ENCODE measurements at places on chromosomes 5 and 9.
A peak's percentile ranks its signal among the peaks of the same experiment; 100 is the strongest.

DNA sequence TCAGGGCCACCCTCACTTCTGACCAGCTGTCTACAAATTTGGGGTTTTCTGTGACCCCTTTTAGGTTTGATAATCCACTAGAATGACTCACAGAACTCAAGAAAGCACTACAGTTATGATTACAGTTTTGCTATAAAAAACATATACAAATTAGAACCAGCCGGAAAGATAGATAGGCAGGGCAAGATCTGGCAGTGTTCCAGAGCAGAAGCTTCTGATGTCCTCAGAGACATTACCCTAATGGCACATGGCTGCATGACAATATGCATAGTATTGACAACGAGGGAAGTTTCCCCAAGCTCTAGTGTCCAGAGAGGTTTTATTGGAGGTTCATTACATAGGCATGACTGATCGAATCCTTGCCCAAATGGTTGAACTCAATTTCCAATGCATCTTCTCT, 158.1 kb downstream of the RAB3C start:
- DNase-seq, result no peak

- no peak for DNase-seq
Measured at GRCh38 chr9:136133959-136134484, 15.3 kb upstream of the TMEM250 start.

DNA sequence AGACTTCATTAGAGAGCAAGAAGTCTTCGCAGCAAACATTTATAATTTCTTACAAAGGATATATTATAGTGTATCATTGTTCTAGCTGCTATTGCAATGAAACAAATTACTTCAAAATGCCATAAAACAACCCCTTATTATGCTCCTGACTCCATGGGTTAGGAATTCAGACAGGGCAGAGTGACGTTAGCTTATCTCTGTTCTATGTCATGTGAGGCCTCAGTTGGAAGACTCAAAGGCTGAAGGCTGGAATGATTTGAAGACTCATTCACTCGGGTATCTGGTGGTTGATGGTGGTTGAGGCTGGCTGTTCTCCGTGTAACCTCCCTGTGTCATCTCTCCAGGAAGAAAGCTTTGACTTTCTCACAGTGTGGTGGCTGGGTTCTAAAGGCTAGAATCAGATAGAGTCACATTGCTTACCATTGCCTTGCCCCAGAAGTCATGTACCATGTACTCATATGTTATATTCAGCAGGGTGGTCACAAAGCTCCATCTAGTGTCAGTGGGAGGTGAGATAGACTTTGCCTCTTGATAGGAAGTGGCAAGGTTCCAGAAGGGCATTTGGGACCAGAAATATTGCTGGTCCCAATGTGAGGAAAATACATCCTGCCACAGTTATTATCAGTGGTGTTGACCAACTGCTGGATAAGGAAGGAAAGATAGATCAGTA, 226.9 kb downstream of the TMEM38B start:
- DNase-seq, result no peak

GRCh38 chr9:123389070-123389469, 33.1 kb downstream of the CRB2 start:
- DNase-seq, result no peak

GRCh38 chr5:123549256-123549904, 37.4 kb downstream of the CSNK1G3 start:
- no peak for DNase-seq

- DNase-seq, result no peak
Measured at GRCh38 chr5:127970854-127971425, 112.6 kb upstream of the SLC12A2 start.

DNA sequence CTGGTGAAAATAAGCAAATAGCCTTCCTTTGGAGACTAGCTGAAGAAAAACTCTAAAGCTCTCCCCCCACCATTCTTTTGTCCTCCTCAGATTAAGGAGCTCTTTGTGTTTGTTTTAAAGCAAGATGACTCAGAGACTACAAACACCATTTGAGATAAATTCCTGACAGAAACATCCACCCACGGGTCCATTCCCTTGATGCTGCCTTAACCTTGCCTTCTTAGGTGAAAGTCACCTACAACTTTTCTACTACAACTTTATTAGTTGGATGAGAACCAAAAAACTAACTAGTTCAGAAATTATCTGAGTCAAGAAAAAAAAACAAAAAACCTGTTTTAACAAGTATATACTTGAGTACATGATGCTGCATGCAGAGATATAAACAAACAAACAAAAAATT, 831.1 kb downstream of the NR2F1-AS1 start:
- DNase-seq, result peak; percentile 45
